Suppressor macrophage treated with lipopolysaccharide for 1 hour (primary cell): ENCODE measurements at places on chromosomes 1 and 21.

- no peak for DNase-seq
These were observed 33.8 kb downstream of the STIL start for GRCh38 chr1:47280142-47280541.

- DNase-seq, result no peak
These were observed 47.3 kb downstream of the ITGB3BP start for GRCh38 chr1:63475761-63476160.

GRCh38 chr1:215226757-215227156 lies 144.2 kb downstream of the KCNK2 start:
- DNase-seq, result no peak

DNA sequence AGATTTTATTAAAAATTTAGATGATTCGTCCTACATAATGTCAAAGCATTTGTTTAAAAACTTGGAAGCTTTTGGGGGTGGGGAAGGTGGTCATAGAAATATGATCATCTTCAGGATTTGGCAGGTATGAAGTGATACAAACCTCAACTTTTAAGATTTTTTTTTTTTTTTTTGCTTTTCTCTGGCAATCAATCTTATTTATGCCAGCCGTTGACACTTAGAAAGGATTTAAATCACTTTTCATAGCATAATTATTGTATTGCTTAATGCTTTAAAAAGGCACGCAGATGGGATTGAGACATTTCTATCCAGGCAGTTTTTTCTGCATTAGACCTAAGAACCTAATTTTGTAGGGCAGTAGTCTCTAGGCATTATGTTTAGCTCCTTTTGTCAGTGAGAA lies 19.7 kb downstream of the MRPS6 start:
- no peak for DNase-seq

DNA sequence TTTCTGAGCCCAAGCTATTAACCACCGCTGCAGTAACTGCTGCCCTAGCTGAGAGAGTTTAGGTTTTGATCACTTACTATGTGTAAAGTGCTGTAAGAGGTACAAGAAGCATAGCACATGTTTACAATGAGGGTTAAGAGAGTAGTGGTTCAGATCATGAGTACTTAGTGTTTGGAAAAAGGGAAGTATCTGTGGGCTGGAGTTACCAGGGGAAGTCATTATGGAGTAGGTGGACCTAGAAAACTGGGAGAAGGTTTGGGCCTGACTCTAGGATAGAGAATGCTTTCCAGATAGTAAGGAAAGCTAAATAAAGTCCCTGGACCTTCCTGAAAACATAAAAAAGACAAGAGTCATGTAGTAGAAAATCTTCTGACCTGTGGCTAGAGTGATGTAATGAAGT lies 149.6 kb upstream of the PLXNA2 start:
- peak; percentile 51 for DNase-seq
